ENCODE measurements at places on chromosomes 1 and 21. TPM values are rescaled to one million over a fixed set of nuclear protein-coding genes. Genes with fewer than 3 reads are reported as not detected.

- H3K27ac ChIP-seq: no peak overlapping the region
- H3K27me3 ChIP-seq: no peaks in the 10 kb centered on the region
- H3K36me3 ChIP-seq: no peaks in the 10 kb centered on the region
Measured at GRCh38 chr1:180053594-180054567, 99.3 kb downstream of the CEP350 start.

SPRR2B gene
- total RNA-seq: 1.1 TPM

GRCh38 chr21:22710721-22711120 lies 1712.5 kb downstream of the NCAM2 start:
- H3K36me3 ChIP-seq: no peaks in the 10 kb centered on the region
- no peak for DNase-seq
- H3K4me3 ChIP-seq: no peak overlapping the region

GRCh38 chr1:172931761-172932160 lies 119.0 kb downstream of the TNFSF18 start:
- no peaks in the 10 kb centered on the region for H3K27me3 ChIP-seq
- H3K27ac ChIP-seq: no peak overlapping the region
- H3K36me3 ChIP-seq: no peaks in the 10 kb centered on the region
- no peak overlapping the region for H3K4me3 ChIP-seq

DNA sequence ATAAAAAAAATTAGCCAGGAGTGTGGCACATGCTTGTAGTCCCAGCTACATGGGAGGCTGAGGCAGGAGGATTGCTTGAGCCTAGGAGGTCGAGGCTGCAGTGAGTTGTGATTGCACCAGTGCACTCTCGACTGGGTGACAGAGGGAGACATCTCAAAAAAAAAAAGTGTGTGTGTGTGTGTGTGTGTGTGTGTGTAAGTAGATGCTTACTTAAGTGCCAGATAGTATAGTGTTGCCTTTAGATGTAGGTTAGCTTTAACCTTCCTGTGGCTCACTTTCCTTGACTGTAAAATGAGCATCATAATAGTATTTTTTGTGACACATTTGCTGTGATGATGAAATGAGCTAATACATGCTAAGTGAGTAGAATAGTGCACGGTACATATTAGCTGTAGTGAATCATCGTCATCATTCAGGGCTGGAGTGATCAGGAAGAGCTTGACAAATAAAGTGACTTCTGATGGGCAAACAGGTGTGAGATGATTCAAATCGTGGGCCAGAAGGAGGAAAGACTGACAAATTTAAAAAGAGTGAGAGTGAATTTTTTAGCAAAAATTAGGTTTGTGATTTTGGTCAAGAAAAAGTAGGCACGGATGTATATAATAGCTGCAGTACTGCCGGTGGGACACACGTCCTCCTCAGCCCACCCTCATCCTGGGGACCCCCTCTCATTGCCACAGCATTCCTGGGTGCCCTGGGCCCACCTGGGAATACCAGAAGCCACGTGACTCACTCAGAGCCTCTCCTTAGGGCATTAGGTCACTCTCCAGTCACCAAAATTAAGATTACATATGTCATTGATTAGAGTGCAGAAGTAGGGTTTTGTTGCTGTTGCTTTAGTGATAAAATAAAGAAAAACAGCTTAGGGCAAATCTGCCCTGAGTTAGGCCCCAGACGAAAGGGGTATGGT lies 33.9 kb downstream of the EIF2D start:
- H3K27me3 ChIP-seq: no peaks in the 10 kb centered on the region
- DNase-seq: no peak
- H3K4me1 ChIP-seq: no peaks in the 10 kb centered on the region
- no peaks in the 10 kb centered on the region for H3K36me3 ChIP-seq

GRCh38 chr1:101945884-101946283 lies 50.8 kb downstream of the OLFM3 start:
- no peaks in the 10 kb centered on the region for H3K27me3 ChIP-seq
- no peaks in the 10 kb centered on the region for H3K4me1 ChIP-seq
- no peaks in the 10 kb centered on the region for H3K36me3 ChIP-seq
- no peak for DNase-seq
- H3K4me3 ChIP-seq: no peak overlapping the region

AHDC1 gene
- 159 TPM for total RNA-seq

IFNLR1 gene
- 2.6 TPM for total RNA-seq

GRCh38 chr1:46749921-46750404 lies 31.0 kb upstream of the EFCAB14 start:
- H3K4me3 ChIP-seq: no peak overlapping the region
- no peaks in the 10 kb centered on the region for H3K36me3 ChIP-seq
- H3K27ac ChIP-seq: no peak overlapping the region
- no peaks in the 10 kb centered on the region for H3K4me1 ChIP-seq

DDAH1 gene
- total RNA-seq: 3.3 TPM

GRCh38 chr1:185539277-185539943 lies 194.8 kb upstream of the HMCN1 start:
- no peak overlapping the region for H3K4me3 ChIP-seq
- DNase-seq: no peak
- no peaks in the 10 kb centered on the region for H3K27me3 ChIP-seq
- no peaks in the 10 kb centered on the region for H3K4me1 ChIP-seq
- H3K27ac ChIP-seq: no peak overlapping the region

All from ovary (tissue), 10 donors.